ENCODE measurements at places on chromosomes 1 and 21.

DNA sequence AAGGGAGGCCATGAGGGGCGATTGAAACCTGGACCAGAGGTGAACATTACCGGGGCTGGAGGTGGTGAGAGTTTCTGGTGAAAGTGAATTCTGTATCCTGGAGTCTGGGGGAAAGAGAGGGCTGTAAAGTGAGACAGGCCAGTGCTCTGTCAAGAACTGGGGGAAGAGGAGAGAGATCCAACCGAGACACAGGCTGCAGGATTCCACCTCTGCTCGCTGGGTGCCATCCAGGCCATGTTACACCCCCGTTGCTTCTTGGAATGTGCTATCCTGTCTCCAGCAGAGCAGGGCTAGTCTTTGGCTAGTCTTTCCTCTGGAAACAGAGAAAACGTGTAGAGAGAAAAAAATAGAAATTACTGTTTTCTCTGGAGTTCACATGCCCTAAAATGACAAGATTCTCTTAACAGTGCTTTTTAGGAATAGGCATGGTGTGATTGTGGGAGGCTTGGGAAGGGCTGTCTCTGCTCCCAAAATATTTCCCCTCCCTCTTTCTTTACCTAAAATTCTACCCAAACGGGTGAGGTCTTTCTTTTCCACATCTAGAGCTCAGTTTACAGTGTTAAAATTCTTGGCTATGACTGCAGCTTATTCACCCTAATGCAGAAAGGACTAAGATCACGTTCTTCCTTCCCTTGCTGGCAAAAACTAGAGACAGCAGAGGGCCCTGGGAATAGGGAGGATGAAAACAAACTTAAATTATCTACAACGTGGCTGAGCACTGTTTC lies 16.5 kb upstream of the OVAAL start:
- no peak for DNase-seq

- no peak for DNase-seq
These were observed 19.8 kb upstream of the ASB17 start for GRCh38 chr1:75952016-75952415.

DNA sequence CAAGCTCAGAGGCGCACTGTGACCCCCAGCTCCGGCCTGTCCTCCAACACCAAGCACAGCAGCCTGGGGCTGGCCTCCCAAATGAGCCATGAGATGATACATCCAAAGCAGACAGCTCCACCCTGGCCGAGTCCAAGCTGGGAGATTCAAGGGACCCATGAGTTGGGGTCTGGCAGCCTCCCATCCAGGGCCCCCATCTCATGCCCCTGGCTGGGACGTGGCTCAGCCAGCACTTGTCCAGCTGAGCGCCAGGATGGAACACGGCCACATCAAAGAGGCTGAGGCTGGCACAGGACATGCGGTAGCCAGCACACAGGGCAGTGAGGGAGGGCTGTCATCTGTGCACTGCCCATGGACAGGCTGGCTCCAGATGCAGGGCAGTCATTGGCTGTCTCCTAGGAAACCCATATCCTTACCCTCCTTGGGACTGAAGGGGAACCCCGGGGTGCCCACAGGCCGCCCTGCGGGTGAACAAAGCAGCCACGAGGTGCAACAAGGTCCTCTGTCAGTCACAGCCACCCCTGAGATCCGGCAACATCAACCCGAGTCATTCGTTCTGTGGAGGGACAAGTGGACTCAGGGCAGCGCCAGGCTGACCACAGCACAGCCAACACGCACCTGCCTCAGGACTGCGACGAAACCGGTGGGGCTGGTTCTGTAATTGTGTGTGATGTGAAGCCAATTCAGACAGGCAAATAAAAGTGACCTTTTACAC lies 29.1 kb downstream of the SLC19A1 start:
- no peak for DNase-seq

DNA sequence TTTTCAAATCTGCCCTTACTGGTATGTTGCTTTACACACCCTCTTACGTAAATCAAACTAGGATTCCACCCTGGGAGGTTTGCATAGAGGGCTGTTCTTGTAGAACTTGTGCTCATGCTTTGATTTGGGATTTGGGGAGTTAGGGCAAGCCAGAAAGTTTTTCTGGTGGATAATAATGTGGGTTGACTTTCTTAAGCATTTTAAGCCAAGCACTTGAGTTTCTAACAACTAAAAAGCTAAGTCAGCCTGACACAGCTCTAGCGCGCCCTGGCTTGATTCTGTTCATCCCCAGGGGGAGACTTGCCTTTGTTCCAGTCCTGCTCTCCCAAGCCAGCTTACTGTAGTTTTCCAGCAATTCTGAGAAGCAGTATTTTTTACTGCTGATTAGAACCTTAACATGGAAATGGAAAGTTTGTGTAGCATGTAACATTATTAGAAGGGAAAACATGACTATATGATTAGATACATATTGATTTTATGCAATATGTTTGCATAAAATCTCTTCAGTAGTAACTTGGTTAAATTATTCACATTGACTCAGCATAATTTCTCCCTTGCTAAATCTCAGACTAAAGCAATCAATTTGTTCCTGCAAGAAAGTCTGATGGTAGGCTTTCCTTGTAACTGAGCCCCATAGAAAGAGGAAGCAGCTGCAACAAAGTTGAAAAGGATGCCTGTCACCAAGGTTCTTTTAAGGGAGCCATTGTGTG lies 11.0 kb upstream of the PGD start:
- DNase-seq = peak; percentile 63

DNA sequence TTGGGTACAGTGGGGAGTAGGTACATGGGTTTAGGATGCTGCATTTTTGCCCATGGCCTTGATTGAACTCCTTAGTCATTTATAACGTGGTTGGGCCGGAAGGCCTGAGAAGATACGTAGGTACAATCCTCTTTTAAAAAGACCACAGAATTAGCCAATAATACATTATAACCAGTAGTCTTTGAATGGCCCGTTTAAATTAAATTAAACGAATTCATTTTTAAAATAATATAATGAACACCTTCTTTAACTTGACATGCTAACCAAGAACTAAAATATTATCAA lies 20.1 kb upstream of the ADAR start:
- DNase-seq = no peak

DNA sequence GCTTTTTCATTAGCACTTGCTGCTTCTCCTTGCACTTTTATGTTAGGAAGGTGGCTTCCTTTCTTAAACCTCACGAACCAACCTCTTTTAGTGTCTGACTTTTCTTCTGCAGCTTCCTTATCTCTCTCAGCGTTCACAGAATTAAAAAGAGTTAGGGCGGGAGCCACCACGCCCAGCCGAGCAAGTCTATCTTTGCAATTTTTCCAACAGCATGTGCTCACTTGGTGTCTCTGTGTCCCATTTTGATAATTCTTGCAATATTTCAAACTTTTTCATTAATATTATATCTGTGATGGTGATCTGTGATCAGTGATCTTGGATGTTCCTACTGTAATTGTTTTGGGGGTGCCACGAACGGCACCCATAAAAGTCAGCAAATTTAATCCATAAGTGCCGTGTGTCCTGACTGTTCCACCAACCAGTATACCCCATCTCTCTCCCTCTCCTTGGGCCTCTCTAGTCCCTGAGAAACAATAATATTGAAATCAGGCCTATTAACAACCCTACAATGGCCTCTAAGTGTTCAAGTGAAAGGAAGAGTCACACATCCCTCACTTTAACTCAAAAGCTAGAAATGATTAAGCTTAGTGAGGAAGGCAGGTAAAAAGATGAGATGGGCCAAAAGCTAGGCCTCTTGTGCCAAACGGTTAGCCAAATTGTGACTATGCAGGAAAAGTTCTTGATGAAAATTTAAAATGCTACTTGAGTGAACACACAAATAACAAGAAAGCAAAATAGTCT lies 15.9 kb upstream of the ITPKB start:
- DNase-seq = no peak

DNA sequence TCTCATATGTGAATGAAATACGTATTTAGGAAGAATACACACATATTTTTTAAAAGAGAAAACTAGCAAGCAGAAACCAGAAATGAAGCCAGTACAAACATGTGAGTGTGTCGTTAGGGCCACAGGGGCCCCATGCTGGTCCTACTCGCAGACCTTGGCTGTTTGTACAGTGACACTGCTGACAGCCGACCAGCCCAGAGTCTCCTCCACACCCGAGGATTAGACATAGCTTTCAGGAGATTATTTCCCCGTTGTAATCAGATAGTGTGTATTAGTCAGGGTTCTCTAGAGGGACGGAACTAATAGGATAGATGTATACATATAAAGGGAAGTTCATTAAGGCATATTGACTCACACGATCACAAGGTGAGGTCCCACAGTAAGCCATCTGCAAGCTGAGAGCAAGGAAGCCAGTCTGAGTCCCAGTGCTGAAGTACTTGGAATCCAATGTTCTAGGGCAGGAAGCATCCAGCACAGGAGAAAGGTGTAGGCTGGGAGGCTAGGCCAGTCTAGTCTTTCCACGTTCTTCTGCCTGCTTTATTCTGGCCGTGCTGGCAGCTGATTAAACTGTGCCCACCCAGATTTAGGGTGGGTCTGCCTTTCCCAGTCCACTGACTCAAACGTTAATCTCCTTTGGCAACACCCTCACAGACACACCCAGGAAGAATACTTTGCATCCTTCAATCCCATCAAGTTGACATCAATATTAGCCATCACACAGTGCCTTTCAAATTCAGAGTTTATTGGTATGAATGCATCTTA lies 51.2 kb downstream of the DIP2A start:
- DNase-seq = no peak

- DNase-seq = no peak
These were observed 7.2 kb upstream of the CCDC185 start for GRCh38 chr1:223386013-223386412.

- no peak for DNase-seq
These were observed 961 bp upstream of the VCAM1 start for GRCh38 chr1:100718581-100718980.

GRCh38 chr1:53956308-53957168 lies 10.4 kb downstream of the LRRC42 start:
- DNase-seq = no peak

GRCh38 chr1:103256490-103256889 lies 148.2 kb upstream of the COL11A1 start:
- DNase-seq = peak; percentile 76

- DNase-seq = no peak
These were observed 2.2 kb downstream of the CACNA1E start for GRCh38 chr1:181485287-181486097.

GRCh38 chr21:42079939-42080787 lies 9.0 kb downstream of the UMODL1 start:
- DNase-seq = peak; percentile 74

DNA sequence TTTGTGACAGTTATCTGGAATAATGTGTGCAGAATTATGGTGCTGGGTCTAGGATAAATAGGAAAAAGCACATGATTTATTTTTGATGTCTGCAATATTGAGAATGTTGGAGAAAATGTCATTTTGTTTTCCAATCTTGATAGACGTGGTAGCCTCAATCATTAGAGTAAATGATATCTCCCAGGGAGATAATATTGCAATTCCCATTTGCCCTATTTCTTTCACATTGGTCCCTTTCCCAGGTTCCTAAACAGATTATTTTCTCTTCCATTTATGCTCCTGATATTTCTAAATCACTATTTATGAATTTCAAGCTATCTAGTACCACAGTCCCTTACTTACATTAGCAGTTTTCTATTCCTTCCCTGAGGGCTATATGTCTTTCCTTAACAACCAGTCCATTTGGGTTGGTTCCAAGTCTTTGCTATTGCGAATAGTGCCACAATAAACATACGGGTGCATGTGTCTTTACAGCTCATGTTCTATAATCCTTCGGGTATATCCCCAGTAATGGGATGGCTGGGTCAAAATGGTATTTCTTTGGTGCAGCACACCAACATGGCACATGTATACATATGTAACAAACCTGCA lies 447.3 kb downstream of the PLA2G4A start:
- DNase-seq = no peak

- peak; percentile 89 for DNase-seq
These were observed 32.0 kb downstream of the EGLN1 start for GRCh38 chr1:231390071-231390470.

DNA sequence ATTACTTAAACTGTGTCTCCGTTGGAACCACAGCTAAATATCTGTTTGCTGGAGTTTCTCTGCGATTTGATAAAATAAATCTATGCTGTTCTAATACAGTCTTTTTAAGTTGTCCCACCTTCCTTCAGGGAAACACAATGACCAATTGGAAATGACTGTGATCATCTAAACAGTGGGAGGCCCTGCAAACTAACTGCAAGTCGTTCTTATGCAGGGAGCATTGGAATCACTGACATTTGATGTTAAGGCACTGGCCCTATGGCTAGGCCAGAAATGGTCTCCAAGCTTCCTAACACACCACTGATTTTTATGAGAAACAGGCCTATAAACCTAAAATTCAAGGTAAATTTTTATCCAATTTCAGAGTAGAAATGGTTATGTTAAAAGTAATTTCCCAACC lies 645.2 kb downstream of the LMO4 start:
- no peak for DNase-seq

GRCh38 chr1:116738673-116739370 lies 15.4 kb upstream of the CD2 start:
- DNase-seq = no peak

GRCh38 chr1:207752456-207752998 lies 673 bp downstream of the CD46 start:
- peak; percentile 7 for DNase-seq

DNA sequence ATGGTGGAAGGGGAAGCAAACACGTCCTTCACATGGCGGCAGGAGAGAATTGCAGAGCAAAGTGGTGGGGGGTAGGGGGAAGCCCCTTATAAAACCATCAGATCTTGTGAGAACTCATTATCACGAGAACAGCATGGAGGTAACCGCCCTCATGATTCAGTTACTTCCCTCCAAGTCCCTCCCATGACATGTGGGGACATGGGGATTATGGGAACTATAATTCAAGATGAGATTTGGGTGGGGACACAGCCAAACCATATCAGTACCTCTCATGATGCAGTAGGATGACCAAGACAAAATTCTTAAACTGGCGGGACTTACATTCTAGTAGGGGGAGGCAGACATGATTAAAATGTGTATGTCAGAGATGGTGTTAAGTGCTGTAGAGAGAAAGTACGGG lies 38.8 kb downstream of the WNT4 start:
- no peak for DNase-seq

GRCh38 chr1:183559061-183559460 lies 31.2 kb downstream of the NCF2 start:
- DNase-seq = no peak

- no peak for DNase-seq
These were observed 99.1 kb upstream of the ACTRT2 start for GRCh38 chr1:2921970-2922686.

DNA sequence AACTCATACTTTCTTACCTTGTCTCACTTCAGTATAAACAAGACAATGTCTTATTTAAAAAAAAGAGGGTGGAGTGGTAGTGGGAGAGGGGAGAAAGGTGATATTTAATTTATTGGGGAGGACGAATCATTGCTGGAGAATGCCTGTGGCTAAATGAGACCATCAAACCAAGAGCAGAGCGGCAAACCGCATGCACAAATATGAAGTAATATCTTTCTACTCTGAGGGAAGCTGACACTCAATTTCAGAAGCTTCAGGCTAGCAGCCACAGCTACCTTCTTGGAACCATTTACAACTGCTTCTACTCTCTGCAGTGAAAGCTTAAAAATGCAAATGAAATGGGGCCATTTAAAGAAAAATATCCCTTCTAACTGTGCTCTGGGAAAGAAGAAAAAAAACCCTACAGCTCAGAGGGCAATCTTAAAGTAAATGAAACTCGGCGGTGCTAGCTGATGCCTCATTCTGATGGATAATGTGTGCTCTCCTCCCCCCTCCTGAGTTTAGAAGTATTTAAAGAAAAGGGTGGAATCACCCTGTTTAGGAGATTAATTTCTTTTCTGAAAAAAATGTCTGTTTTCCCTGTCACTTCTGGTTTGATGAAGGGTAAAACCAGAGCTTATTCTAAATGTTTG lies 178.2 kb upstream of the CAMK1G start:
- DNase-seq = peak; percentile 86

GRCh38 chr1:238152119-238152518 lies 261.4 kb upstream of the ZP4 start:
- no peak for DNase-seq

GRCh38 chr1:201094832-201095231 lies 17.4 kb downstream of the CACNA1S start:
- DNase-seq = no peak

Data from astrocyte (in vitro differentiated cells and primary cell).